ENCODE measurements at places on chromosomes 5 and 9.

GRCh38 chr5:16675806-16676205, 59.0 kb upstream of the RETREG1 start:
- DNase-seq: no peak

DNA sequence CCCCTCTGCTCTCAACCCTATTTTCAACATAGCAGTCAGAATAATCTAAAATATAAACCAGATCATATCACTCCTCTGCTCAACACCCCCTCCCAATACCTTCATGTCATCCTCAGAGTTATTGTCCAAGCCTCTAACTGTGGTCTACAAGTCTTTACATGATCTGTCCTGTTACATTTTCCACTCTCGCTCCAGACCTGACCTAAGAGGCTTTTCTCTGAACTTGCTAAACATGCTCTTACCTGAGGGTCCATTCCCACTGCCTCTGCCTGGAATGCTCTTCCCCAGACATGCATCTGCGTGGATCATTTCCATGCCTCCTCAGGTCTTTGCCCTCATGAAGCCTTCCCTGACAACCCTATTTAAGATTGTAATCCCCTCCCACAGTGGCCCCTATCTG, 12.0 kb downstream of the NIPSNAP3B start:
- no peak for DNase-seq

DNA sequence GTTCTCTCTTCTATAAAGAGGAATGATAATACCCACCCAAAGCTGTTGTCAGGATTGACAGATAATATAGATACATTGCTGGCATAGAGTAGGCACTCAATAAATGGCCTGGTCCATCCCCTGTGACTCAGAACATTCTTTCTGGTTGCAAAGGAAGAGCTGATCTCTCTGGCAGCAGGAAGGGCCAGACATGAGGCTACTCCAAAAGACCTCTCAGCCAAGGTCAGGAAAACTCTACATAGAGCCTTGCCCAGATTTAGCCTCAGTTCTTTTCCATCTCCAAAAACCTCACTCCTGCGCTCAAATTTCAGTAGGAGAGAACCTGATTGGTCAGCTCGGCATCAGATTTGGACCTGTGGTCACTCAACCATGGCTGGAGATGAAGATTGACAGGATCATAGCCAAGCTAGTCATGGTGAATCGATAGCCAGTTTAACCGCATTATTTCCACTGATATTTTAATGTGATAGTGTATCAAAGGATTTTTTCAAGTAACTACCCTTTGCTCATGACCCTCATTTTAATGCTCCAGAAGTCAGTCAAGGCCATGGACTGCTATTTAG, 319.6 kb downstream of the DRD1 start:
- DNase-seq: no peak

GRCh38 chr5:136356747-136357469, 8.4 kb downstream of the TRPC7 start:
- DNase-seq: no peak

DNA sequence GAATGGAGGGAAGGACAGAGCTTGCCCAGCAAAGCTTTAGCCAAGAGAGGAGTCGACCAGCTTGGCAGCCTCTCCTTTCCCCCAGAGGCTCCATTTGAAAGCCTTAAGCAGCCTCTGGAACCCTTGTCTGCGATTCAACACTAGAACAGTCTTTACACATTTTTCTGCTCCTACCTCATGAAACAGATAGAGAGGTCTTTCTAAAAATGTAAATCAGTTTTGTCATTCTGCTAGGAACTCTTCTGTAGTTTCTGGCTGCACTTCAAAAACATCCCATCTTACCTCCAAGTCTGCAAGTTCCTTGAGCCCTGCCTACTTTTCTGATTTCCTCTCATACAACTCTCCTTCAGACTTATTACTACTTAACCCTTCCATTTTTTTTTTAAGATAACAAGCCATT, 70.1 kb downstream of the PDE4D start:
- no peak for DNase-seq
